ENCODE measurements at places on chromosomes 2 and 18.

GRCh38 chr2:143429932-143430679 is 300.9 kb downstream of the ARHGAP15 start:
- no peak for DNase-seq

DNA sequence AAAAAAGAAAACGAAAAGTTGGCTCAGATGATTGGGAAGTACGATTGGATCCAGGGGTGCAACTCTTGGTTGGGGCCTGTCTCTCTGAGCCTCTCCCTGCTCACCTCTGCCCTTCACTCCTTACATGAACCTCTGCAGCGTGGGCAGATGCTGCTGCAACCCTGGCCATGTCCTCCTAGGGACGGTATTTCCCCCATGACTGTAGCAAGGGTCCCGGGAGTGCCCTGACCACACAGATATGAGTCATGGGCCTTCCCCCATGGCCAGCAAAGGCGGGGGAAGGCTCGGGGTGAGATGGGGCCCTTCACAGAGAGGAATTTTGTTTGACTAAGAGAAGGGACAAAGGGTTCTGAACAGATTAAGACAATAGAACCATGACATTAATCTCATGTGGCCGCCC is 129.0 kb downstream of the NCK2 start:
- no peak for DNase-seq

- no peak for DNase-seq
Observed at GRCh38 chr2:76731157-76731556, 791.0 kb downstream of the LRRTM4 start.

GRCh38 chr18:37714691-37715090 is 149.1 kb upstream of the CELF4 start:
- DNase-seq = no peak

DNA sequence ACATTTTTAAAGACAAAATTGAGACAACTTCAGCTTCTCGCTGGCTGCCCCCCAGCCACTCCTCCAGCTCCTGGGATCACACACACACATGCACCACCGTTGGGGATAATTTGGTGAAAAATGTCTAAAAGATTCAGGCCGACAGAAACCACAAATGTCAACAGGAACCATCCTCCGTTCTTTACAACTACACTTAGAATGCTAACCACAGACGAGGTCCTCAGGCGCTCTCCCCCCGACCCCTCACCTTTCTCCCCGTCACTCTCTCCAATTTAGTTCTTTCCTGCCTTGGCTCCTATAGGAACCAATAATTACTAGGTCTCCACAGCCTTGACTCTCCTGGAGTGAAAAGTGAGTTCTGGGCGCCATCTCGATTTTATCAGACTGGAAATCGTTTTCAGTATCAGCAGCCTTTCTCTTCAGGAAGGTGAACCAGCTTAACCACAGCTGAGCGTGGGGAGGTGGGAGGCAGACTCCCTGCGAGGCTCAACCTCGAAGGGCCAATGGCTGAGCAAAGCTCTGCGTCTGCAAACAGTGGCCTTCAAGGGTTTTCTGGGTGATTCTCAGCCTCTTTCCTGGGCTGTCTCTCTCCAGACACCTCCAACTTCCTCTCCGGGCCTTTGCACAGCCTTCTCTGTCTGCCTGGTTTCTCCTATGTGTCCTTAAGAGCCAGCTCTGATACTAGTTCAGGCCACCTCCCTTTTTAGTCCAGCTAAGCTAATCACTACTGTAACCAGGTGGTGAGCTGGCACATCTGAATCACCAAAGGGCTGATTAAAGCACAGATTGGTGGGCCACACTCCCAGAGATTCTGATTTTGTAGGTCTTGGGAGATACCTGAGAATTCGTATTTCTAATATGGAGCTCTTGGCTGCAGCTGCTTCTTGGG is 115.7 kb upstream of the COPS8 start:
- DNase-seq = no peak

- no peak for DNase-seq
Observed at GRCh38 chr18:67108894-67109293, 407.6 kb downstream of the DSEL start.

GRCh38 chr2:47069628-47070154 is 85.4 kb downstream of the STPG4 start:
- DNase-seq = no peak

DNA sequence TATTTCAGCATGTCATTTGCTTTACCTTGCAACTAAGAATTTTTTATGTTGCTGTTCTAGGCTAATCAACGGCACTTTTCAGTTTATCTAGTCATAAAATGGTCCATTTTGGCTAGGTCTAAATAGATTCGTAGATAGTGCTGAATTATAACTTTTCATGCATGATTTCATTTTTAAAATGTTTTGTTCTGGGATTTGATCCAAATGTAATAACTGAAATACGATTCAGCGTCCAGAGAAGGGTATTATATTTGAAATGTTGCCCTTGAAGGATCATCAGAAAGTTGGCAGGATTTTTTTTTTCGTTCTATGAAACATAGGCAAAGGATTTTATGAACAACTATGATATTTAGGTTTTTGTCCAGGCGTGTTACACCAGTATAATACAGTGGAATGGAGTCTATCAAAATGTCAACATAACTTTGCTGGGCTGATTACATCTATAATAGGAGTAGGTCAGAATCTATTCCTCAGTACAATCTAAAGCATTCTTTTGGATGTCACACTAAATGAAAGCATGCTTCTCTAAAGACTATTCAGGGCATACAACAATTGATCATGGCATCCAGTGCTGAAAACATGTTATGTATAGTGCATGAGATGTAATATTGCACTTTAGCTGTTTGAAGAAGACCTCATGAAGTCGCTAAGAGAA is 24.8 kb downstream of the TTC27 start:
- no peak for DNase-seq

DNA sequence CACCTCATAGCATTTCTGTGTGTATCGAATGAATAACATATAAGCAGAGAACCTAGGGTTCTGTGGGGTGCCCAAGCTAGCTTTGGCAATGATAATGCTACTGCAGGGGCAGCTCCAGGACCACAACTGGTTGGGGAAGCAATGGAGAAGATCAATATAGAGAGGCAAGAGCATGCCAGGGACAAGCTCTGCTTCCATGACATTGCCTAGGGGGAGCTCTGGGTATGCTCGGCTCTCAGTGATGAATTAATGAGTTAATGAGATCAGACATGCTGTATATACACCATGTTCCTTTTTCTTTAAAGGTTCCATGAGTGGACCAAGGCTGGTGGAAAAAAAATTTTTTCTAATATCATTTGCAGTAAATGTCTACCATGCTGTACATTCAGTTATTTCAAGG is 618.4 kb downstream of the BCL11A start:
- no peak for DNase-seq

- DNase-seq = no peak
Observed at GRCh38 chr2:40199771-40200170, 252.1 kb downstream of the SLC8A1 start.

GRCh38 chr18:22695674-22696073 is 237.5 kb upstream of the RBBP8 start:
- DNase-seq = no peak

DNA sequence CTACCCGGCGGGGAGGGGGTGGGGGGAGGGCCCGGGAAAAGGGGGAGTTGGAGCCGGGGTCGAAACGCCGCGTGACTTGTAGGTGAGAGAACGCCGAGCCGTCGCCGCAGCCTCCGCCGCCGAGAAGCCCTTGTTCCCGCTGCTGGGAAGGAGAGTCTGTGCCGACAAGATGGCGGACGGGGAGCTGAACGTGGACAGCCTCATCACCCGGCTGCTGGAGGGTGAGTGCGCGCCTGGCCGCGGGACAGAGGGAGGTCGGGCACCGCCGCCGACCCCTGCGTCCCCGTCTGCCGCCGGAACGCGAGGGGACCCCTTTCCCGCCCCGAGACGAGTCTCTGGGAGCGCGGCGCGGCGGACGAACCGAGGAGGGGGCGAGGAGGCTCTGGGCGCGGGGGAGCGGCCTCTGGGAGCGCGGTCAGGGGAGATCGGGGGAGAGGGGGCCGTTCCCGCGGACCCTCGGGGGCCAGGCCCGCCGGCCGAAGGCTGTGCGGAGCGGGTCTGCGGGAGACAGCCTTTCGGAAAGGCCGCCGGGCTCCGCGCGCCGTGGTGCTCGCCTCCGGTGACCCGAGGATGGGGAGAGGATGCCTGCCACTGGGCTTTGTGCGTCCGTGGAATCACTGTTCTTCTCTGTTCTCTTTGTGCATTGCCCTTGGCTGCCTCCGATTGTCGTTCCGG is 463 bp downstream of the PPP1CB start:
- no peak for DNase-seq

Data from neural crest cell (in vitro differentiated cells).